ENCODE measurements at places on chromosomes 5 and 9.

- H3K4me3 ChIP-seq: no peak overlapping the region
- no peak overlapping the region for H3K27ac ChIP-seq
- DNase-seq: no peak
- peaks cover 5% of the 10 kb centered on the region for H3K4me1 ChIP-seq
- H3K36me3 ChIP-seq: no peaks in the 10 kb centered on the region
Measured at GRCh38 chr5:68378204-68378820, 162.8 kb downstream of the PIK3R1 start.

DNA sequence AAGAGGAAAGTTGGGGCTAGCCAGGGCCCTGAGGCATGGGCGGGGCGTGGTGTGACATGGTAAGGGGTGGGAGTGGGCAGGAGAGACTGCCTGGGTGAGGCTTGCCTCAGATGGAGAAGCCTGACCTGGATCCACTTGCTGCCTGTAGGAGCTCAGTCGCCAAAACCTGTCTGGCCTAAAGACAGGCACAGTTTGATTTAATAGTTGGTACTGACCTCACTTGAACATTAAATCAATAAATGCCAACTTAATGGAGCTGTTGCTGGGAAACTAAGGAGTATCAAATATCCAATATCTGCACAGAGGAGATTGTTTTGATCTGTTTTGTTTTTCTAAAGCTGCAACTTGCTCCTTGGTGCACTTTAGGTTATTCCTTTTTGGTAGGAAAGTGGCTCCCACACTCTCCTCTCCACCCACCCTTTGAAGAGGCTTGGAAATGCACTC lies 86.4 kb downstream of the RCL1 start:
- H3K36me3 ChIP-seq: no peaks in the 10 kb centered on the region
- no peak overlapping the region for H3K27ac ChIP-seq
- no peaks in the 10 kb centered on the region for H3K27me3 ChIP-seq
- H3K4me3 ChIP-seq: no peak overlapping the region
- no peak for DNase-seq

GRCh38 chr5:9207817-9208418 lies 338.0 kb downstream of the SEMA5A start:
- H3K4me3 ChIP-seq: no peak overlapping the region
- no peaks in the 10 kb centered on the region for H3K36me3 ChIP-seq
- peak; percentile 68 for DNase-seq
- H3K27ac ChIP-seq: no peak overlapping the region
- no peaks in the 10 kb centered on the region for H3K4me1 ChIP-seq

DNA sequence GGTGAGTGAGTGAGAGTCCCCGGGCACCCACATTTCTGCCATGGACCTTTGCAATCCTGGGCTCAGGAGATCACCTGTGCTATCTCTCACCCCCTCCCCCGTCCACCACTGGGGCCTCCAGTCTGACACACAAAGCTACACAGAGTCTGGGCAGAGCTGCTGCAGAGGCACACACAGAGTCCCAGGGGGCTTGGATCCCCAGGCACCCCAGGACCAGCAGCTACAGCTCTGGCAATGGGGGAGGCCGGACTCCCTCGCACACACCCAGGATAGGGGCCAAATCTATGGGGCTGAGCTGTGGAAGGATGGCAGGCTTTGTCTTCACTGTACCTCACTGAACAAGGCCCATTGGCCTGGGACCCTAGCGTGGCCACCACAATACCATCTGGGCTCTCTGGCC lies 328.8 kb downstream of the MAN2A1 start:
- H3K4me1 ChIP-seq: no peaks in the 10 kb centered on the region
- no peak overlapping the region for H3K27ac ChIP-seq
- no peak for DNase-seq

DNA sequence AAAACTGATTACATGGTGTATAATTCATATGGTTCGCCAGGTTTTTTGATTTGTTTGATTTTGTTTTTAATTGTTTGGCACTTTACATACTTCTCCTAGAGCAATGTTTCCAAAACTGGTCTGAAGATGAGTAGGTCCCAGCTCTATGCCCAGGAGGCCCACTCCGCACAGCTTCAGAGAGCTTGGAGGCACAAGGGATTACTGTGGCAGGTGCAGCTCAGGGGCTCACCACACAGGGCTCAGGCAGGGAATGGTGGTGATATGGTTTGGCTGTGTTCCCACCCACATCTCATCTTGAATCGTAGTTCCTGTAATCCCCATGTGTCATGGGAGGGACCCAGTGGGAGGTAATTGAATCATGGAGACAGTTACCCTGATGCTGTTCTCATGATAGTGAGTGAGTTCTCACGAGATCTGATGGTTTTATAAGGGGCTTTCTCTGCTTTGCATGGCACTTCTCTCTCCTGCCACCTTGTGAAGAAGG lies 296.6 kb downstream of the MED10 start:
- H3K4me3 ChIP-seq: no peak overlapping the region
- no peak for DNase-seq
- H3K27me3 ChIP-seq: no peaks in the 10 kb centered on the region
- H3K4me1 ChIP-seq: no peaks in the 10 kb centered on the region
- H3K27ac ChIP-seq: no peak overlapping the region

- no peaks in the 10 kb centered on the region for H3K36me3 ChIP-seq
- H3K4me1 ChIP-seq: no peaks in the 10 kb centered on the region
- no peaks in the 10 kb centered on the region for H3K27me3 ChIP-seq
- H3K4me3 ChIP-seq: no peak overlapping the region
- no peak overlapping the region for H3K27ac ChIP-seq
Measured at GRCh38 chr9:36847781-36848673, 186.0 kb downstream of the PAX5 start.

- H3K36me3 ChIP-seq: no peaks in the 10 kb centered on the region
- H3K27ac ChIP-seq: peak overlapping the region; percentile 77
- H3K4me1 ChIP-seq: peaks cover 70% of the 10 kb centered on the region
Measured at GRCh38 chr5:78508186-78508765, 140.3 kb downstream of the LHFPL2 start.

- H3K36me3 ChIP-seq: no peaks in the 10 kb centered on the region
- H3K27me3 ChIP-seq: no peaks in the 10 kb centered on the region
- H3K4me3 ChIP-seq: no peak overlapping the region
Measured at GRCh38 chr5:72013766-72014624, 93.3 kb upstream of the MAP1B start.

DNA sequence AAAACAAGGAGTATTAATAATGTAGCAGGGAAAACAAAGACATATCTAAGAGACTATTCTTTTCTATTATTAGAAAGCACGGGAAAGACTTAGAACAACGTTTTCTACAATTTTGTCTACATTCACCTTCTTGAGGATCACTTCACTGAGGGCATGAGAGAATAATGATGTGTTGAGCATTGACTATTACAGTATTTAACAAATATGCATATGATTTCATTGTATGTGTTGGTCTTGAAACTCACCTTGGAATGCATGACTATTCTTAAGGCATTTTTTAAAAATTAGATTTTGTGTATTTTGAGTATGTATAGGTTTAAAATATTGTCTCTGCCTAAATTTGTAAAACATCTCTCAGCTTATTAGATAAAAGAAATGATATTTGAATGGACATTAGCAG lies 1.2 kb downstream of the FSD1L start:
- H3K27ac ChIP-seq: peak overlapping the region; percentile 80
- peaks cover 7% of the 10 kb centered on the region for H3K4me1 ChIP-seq
- H3K27me3 ChIP-seq: no peaks in the 10 kb centered on the region
- no peak for DNase-seq
- H3K4me3 ChIP-seq: peak overlapping the region; percentile 84

- no peaks in the 10 kb centered on the region for H3K4me1 ChIP-seq
- H3K27ac ChIP-seq: no peak overlapping the region
- no peak for DNase-seq
Measured at GRCh38 chr9:138010861-138011260, 133.3 kb downstream of the CACNA1B start.

- no peaks in the 10 kb centered on the region for H3K4me1 ChIP-seq
- H3K27ac ChIP-seq: no peak overlapping the region
Measured at GRCh38 chr5:5795074-5795771, 372.7 kb downstream of the ICE1 start.

DNA sequence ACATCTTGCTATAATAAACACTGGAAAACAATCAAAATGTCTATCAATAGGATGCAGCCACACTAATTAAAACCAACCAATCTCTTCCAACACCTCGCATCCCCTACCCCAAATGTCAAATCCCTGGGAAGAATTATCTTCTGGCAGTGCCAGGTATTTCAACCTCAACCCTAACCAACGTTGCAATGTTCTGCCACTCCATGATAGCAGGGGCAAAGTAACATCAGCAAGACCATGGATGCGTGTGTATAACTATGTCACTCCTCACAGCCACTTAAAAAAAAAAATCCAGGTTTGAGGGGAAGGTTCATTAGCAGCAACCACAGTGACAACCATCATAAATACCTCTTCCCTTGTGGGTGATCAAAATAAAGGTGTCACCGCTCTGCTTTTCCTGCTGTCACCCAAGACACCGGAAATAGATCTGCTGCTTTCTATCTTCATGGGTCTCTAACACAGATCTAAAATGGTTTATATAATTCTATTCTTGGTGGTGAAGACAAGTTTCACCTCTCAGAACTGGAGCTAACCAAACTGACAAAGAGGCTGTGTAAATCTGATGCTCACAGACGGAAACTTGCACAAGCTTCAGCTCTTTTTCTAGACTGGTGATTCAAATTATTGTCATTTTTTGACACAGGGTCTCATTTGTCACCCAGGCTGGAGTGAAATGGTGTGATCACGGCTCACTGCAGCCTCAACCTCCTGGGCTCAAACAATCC lies 9.9 kb downstream of the HSPA9 start:
- H3K36me3 ChIP-seq: no peaks in the 10 kb centered on the region
- DNase-seq: no peak
- no peak overlapping the region for H3K27ac ChIP-seq
- peaks cover 7% of the 10 kb centered on the region for H3K4me1 ChIP-seq

GRCh38 chr9:2000314-2000713 lies 14.8 kb upstream of the SMARCA2 start:
- no peak for DNase-seq
- H3K27me3 ChIP-seq: no peaks in the 10 kb centered on the region
- H3K4me1 ChIP-seq: no peaks in the 10 kb centered on the region
- H3K36me3 ChIP-seq: no peaks in the 10 kb centered on the region

- H3K36me3 ChIP-seq: no peaks in the 10 kb centered on the region
- H3K4me3 ChIP-seq: no peak overlapping the region
- H3K4me1 ChIP-seq: peaks cover 5% of the 10 kb centered on the region
- H3K27ac ChIP-seq: peak overlapping the region; percentile 38
Measured at GRCh38 chr5:38925154-38925925, 79.5 kb downstream of the OSMR start.

DNA sequence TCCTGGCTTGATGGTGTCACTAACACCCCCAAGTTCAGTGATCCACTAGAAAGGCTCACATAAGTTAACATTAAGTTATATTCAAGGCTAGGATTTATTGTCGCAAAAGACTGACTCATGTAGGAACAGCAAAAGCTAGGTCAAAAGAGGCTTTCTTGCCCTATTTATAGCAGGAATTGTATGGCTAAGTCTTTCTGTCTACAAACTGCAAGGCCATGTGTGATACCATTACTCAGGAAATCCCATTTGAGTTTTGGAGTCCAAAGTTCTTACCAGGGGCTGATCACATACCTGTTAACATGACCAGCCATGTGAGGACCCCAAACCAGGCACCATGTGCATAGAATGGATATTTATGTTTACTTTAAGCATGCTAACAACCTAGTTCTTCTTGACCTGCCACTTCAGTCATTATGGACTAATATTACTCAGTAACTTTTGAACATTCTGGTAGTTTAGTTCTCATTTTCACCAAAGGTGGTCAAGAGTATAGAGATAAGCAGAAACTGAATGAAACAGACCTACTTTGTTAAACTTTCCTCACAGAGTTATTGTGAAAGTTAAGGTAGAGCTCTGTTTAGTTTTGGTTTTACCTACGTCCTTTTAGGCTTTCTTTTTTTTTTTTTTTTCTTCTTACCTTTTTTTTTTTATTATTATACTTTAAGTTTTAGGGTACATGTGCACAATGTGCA lies 281.1 kb downstream of the FER start:
- H3K27me3 ChIP-seq: no peaks in the 10 kb centered on the region
- no peak for DNase-seq
- H3K4me3 ChIP-seq: no peak overlapping the region

DNA sequence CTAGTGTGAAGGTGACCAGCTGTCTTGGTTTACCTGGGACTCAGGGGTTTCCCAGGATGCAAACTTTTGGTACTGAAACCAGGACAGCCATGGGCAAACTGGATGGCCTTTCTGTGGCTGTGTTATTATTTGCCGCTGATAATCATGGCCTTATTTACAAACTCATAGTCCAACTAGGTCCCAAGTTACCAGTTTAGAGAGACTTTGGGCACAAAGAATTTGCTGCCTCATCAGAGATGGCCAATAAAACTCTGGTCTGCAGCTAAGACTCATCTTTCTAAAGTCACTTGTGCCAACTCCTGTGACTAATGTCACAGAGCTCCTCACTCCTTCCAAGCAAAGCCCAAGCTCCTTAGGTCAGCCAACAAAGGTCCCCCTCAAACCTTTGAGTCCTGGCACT lies 47.5 kb upstream of the PLPP6 start:
- H3K36me3 ChIP-seq: no peaks in the 10 kb centered on the region
- no peaks in the 10 kb centered on the region for H3K27me3 ChIP-seq
- H3K4me3 ChIP-seq: no peak overlapping the region

DNA sequence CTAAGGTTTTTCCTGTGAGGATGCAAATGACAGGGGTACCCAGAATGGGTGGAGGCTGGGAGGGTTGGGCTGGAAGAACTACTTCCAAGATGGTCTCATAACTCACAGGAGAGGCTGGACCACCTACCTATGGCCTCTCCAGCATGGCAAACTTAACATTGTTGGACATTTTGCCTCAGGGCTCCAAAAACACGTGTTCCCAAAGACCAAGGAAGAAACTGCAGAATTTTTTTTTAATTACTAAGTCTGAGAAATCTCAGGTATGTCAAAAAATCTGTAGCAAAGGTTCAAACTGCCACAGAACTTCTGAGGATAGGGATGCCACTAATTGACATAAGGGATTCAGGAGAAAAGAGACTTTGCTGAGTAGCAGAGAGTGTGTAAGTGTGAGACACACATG lies 270.8 kb downstream of the NNT start:
- H3K27me3 ChIP-seq: no peaks in the 10 kb centered on the region
- no peak overlapping the region for H3K4me3 ChIP-seq
- no peak for DNase-seq
- peaks cover 6% of the 10 kb centered on the region for H3K4me1 ChIP-seq

DNA sequence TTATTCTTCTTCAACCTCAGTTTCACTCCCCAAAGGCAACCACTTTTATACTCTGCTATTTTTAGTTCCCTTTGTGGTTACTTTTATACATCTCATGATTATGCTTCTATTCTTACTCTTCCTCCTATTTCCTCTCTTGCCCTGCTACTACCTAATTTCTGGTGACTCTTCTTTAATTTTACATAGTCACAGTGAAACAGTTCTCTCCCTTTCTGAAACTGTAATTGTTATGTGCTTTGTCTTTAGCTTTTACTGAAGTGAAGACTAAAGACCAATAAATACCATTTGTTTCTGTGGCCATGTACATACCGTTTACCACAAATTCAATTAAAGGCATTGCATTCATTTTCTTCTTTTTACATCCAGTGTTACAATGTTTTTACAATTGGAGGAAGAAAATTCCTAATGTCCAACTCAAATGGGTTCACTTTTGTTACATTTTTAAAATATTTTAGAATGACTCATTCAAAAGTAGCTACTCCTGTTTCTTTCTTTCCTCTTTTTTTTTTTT lies 410.6 kb downstream of the PSAT1 start:
- H3K27ac ChIP-seq: no peak overlapping the region
- H3K36me3 ChIP-seq: no peaks in the 10 kb centered on the region
- no peaks in the 10 kb centered on the region for H3K4me1 ChIP-seq
- DNase-seq: no peak
